ENCODE measurements at places on chromosomes 11 and 22. TPM values are rescaled to one million over a fixed set of nuclear protein-coding genes. Genes with fewer than 3 reads are reported as not detected.

Gene ZPR1
- 17.2 TPM for total RNA-seq

Gene PRDM11
- total RNA-seq = 5.2 TPM

Gene KRTAP5-11
- total RNA-seq = not detected

Gene TBX1
- 0.32 TPM for total RNA-seq

Gene OR5T2
- total RNA-seq = not detected

All from bronchial smooth muscle cell (primary cell).